ENCODE measurements at places on chromosomes 4 and X.
A peak's percentile ranks its signal among the peaks of the same experiment; 100 is the strongest.

GRCh38 chr4:1291996-1292702 lies 2.5 kb downstream of the MAEA start:
- no peak for DNase-seq

DNA sequence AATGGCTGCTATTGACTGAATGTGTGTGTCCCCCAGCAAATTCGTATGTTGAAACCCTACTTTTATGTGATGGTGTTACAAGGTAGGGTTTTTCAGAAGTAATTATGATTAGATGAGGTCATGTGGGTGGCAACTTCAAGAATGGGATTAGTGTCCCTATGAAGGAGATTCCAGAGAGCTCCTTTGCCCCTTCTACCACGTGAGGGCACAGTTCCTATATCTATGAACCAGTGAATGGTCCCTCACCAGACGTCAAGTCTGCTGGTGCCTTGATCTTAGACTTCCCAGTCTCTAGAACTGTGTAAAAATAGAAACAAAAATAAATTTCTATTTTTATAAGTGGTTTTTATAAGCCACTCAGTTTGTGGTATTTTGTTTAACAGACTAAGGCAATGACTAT lies 1137.6 kb upstream of the IGFBP7 start:
- DNase-seq = peak; percentile 19

DNA sequence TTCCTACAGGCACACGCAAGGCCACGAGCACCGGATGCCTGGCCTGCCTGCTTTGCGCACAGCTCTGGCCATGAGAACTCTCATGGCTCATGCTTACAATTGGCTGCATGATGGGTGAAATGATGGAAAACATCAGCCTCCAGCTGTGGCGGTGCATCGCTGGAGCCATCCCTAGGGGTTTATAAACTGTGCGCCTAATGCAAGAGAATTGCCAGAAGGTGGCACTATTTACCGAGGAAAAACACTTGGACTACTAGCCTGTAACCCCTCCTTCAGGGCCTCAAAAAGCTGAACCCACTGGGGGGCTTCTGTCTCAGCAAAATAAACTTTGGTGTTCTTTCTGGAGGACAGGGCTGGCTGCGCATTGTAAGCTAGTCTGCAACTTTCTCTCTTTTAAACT lies 51.9 kb downstream of the PHKA2 start:
- DNase-seq = peak; percentile 70

GRCh38 chrX:18377796-18378195 lies 23.3 kb upstream of the SCML2 start:
- peak; percentile 53 for DNase-seq

DNA sequence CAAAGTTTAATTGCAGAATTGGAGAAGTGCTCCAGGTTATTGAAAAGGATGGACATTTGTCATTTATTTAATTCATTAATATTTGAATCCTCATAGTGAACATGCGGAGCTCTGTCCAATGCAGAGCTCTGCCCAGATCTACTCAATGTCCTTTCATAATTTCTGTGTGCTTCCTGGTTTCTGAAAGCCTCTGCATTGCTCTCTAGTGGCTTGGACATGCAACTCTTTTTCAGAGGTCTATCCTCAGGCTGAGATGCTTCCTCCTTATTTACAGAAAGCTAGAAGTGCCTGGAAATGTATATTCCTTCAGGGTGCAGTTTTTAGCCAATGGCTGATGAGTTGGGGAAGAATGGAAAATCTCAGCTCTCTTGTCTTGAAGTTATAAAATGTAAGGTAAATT lies 786.1 kb upstream of the AADAT start:
- DNase-seq = peak; percentile 27

GRCh38 chr4:145552181-145552822 lies 66.9 kb upstream of the MMAA start:
- no peak for DNase-seq

GRCh38 chrX:25928316-25928715 lies 209.8 kb upstream of the MAGEB18 start:
- no peak for DNase-seq

GRCh38 chrX:124829930-124830329 lies 483.6 kb downstream of the SH2D1A start:
- DNase-seq = no peak

DNA sequence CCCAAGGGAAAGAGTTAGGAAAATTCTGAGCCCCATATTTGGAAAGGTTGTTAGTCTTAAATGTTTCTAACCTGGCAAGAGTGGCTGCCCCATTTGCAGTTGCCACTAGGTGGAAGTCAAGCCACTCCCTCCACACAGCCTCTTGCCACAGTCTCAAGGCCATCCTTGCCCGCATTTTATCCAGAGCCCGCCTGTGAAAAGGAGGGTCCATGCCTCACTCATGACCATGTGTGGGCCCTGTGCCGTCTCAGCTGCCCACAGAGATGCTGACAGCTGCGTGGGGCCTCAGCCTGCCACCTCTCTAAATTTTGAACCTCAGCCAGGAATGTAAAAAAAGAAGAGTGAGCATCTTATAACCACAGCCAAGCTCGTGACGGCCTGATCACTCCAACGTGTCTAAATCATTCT lies 201.5 kb upstream of the FAM241A start:
- DNase-seq = peak; percentile 77

GRCh38 chrX:1592470-1593142 lies 1.2 kb downstream of the AKAP17A start:
- DNase-seq = no peak

DNA sequence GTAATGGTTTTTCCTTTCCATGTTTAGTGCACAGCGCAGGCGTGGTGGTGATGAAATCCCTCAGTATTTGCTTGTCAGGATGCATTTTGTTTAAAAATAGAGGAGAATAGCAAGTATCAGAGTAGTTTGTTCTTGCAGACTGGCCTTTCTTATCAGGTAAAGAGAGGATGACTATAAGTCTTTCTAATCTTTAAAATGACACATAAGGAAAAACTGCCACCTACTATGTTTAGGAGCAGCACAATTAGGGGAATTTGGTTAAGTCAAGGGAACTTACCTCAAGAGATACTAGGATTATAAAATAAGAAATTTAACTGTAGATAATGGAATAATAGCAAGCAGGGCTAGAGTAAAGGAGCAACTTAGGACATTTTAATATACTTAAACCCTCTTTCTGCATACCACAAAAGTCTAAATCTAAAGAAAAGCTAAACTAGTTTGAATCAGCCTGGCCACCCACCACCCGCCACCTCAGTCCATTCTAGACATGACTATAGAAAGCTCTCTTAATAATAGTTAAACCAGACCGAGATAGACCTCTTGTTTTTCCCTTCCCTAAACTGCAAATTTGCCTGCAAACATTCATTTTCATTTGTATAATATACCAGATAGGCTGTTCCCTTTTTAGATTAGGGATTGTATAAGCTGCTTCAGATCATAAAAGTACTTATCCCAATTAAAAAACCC lies 62.0 kb downstream of the APOOL start:
- no peak for DNase-seq

DNA sequence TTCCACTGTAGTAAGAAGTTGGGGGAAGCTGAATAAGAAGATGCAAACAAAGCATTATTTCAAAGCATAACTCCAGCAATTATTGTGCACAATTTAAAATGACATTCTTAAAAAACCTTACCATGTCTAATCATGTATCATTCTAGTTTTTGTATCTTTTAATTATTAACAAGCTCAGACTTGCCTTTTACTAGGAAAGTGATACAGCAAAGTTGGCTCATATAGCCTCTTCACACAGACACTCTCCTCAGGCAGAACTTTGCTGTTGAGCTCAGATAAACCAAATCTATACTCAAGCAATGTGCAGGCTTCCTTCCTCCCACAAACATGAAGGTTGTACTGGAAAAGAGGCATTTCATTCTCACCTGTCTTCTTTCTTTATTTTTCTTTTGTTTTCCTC lies 358.7 kb upstream of the EMCN start:
- no peak for DNase-seq

Measured in neural progenitor cell (in vitro differentiated cells).